Cardiac fibroblast (primary cell): ENCODE measurements at places on chromosomes 11 and 22.

DNA sequence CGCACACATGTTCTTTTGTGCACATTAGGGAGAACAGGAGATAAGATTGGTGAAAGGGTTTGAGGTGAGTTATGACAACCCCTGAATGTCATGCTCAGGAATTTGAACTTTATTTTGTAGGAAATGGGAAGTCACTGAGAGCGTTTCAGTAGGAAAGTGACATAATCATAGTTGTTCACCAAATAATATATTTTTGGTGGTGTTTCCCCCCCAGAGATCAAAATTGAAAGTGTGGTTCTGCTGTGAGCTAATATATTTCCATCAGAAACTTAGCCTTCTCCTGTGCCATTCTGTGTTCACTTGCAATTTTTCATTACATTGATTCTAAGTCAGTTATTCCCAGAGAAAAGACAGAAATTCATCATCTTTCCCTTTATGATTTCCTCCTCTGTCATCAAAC is 64.1 kb upstream of the RCN1 start:
- no peak for DNase-seq

- DNase-seq = no peak
These were observed 308.7 kb upstream of the ZC3H12C start for GRCh38 chr11:109784536-109784935.

DNA sequence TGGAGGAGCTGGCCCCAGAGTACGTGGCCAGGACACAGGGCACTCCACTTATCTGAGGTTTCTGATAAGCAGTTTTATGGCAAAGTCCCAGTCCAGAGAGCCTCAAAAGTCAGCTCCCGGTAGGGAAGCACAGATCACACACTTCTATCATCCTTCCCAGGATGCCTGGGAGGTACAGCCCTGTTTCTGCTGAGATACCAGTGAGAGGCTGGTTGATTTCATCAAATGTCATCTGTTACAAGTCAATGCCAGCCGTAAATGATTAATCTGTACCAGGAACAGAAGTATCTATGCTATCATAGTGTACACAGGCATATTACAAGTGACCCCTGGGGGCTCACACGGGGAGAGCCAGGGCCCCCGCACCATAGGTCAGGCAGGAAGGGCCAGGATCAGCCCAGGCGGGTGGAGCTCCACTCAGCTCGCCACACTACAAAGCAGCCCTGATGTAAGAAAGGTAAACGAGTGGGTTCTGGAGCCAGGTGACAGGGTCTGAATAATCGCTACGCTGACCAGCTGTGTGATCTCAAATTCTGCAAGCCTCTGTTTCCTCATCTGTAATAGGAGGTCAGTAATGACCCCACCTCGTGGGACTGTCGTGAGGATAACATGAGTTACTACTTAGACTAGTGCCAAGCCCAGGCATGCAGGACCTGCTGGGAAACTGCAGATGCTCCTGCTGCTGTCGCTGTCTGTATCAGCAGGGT is 17.6 kb downstream of the PLA2G6 start:
- no peak for DNase-seq

DNA sequence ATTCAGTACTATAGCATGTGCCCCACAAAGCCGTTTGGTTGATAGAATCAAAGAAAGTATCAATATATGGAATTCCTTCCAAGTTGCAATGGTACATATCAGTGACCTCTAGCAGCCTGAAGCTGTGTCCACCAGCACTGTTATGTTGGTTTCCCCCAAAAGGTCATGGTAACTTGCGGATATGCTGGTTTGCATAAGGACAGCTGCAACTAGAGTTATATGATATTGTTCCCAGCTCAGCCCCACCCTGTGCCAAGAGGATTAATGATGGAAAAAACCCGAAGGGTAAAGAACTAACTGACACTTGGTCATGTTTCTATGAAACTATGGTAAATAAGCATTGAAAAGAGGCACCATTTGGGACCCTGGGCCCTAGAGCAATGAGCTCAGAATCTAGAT is 93.5 kb downstream of the PDHX start:
- no peak for DNase-seq

DNA sequence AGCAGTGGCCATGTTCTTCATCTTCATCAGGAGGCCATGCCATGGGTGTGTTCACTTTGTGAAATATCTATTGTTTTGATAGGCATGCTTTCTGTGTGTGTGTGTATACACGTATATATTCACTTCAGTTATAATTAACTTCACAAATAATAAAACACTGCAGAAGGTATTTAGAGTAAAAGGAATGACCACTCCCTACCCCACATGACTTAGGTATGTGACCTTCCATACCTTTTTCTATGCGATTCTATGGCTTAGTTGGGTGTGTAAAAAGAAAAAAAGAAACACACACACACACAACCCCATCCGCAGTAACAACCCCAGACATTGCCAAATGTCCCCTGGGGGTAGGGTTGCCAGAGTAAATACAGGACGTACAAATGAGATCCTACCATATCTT is 72.0 kb downstream of the CYTH4 start:
- DNase-seq = no peak

- DNase-seq = peak; percentile 31
These were observed 3.4 kb upstream of the SCUBE1 start for GRCh38 chr22:43346521-43346929.

DNA sequence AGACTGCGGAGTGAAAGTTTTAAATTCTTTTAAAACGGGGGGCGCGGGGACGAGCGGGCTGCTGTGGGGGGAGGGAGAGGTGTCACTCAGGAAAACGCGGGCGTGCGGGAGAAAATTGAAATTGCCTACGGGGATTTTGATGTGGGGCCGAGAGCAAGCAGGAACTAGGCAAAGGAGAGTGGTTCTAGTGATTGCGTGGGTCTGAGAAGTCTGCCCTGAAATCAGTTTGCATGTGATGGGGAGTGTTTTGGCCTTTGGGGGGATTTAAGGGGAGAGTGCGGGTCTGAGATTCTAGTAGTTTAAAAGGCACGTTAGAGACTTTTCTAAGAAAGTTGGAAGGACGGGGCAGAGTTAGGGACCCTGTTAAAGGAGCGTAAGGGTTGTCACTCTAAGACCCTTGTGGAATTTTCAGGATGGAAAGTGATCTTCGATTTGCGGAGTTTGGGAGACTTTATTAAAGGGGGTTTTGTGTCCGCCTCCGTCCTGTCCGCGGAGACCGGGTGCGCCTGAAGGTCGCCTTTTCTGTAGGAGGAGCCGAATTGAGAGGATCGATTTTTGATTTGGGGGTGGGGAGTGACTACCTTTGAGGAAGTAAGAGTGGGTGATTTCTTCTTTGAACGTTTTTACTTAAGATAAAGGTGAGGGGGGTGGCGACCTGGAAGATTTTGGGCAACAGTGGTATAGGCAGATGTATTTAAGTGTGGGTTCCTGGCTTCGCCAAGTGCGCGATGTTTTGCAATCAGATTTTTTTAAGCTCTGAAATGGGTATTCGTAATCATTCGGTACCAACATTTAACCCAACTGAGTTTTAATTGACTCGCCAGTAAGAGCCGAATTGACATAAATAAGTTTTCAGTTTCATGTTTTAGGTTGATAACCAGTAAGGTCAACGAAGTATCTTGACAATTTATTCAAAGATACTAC is 1.1 kb downstream of the EED start:
- DNase-seq = peak; percentile 9

DNA sequence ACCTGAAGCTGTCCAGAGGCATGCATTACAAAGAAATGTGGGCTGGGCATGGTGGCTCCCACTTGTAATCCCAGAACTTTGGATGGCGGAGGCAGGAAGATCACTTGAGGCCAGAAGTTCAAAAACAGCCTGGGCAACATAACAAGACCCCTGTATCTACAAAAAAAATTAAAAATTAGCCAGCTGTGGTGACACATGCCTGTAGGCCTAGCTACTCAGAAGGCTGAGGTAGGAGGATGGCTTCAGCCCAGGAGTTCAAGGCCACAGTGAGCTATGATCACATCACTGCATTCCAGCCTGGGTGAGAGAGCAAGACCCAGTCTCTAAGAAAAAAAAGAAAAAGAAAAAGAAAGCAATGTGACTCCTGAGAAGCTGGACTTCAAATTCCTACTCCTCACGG is 138.5 kb upstream of the HSD17B12 start:
- DNase-seq = no peak

GRCh38 chr11:88345408-88345807 is 7.9 kb upstream of the CTSC start:
- peak; percentile 36 for DNase-seq

- DNase-seq = peak; percentile 29
These were observed 430.6 kb downstream of the MIAT start for GRCh38 chr22:27088026-27088425.

GRCh38 chr11:113384551-113384950 is 3.0 kb upstream of the ANKK1 start:
- peak; percentile 90 for DNase-seq

DNA sequence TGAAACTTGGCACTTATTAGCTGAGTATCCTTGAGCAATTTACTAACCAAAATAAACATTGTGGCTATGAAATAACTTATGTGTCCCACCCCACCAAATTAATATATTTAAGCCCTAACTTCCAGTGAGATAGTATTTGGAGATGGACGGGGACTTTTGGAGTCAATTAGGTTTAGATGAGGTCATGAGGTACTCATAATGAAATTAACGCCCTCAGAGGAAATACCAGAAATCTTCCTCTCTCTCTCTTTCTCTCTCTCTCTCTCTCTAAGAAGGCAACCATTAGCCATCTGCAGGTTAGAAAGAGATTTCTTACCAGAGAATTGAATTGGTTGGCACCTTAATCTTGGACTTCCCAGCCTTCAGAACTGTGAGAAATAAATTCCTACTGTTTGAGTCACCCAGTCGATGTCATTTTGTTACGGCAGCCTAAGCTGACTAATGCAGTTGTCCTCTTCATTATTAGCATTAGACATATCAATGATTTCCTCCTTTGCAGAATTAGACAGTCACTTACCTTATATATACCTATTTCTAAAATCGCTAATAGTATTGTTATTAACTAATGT is 1284.0 kb downstream of the FAM181B start:
- no peak for DNase-seq

GRCh38 chr11:60992842-60993409 is 21.4 kb downstream of the CD6 start:
- no peak for DNase-seq

- DNase-seq = peak; percentile 28
These were observed 2.7 kb downstream of the PLXNB2 start for GRCh38 chr22:50304528-50305392.

DNA sequence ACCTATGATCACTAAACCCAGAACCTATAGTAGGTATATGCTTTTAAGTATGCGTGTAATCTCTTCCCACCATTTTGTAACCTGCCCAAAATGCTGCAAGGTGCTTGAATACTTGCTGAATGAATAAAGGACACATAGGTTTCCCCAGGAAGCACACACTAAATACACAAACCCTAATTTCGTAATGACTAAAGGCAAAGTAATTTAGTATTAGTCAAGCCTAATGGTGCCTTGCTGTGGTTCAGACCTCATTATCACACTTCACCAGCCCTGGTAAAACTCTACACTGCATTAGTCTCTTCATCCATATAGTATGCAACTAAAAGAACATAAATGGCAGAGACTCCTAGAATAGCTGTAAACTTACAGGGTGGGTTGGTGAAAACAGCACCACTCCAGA is 289.0 kb upstream of the PITPNB start:
- DNase-seq = peak; percentile 14

DNA sequence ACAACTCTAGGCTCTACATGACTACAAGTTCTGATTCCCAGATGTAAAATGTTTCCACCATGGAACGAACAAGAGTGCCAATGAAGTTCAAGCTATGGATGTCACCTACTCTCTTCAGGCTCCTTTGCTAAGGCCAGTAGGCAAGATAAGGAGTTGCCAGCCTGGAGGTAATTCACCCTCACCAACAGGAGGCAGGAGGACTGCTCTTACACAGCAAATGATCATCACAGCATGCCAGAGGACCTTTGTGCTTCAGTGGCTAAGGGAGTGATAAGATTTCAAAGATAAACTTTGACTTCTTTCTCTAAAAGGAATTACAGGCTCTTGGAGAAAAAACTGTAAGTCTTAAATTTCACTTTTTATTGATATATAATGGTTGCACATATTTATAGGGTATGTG is 54.1 kb upstream of the SLC36A4 start:
- no peak for DNase-seq

DNA sequence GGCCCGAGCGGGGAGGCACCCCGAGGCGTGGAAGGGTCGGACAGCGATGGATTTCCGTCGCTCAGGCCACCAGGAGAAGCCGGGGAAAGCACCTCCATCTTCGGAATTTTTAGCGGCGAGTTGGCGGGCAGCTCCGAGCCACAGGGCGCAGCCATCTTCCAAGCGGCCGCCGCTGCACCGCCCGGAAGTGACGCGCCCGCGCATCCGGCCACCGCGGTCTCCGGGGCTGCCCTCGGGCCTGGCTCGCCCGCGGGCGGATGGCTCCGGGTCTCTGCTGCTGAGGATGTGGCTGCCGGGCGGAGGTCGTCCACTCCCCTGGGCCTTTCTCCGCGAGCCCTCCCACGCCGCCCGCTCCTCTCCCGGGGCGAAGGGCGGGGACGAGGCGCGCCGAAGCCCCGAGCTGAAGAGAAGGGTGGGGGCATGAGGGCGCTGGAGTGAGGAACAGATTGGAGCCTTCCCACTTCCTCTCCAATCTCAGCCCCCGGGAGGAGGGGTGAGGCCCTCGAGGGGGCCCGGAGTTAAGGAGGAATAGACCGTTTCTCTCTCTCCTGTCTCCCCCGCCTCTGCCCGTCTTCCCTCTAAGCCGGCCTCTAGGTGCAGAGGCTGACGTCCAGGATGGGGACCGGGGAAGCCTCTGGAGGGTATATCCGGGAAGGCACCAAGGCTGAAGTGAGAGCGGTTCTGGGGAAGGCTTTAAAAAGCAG is at the start of gene MSANTD2:
Gene MSANTD2, minus strand, starts transcription at position 181 of the 704 bp plus-strand sequence. Its CDS starts 26 bp downstream, at position 155.
- peak; percentile 78 for DNase-seq

GRCh38 chr11:87254562-87254961 is 216.8 kb downstream of the TMEM135 start:
- DNase-seq = no peak

DNA sequence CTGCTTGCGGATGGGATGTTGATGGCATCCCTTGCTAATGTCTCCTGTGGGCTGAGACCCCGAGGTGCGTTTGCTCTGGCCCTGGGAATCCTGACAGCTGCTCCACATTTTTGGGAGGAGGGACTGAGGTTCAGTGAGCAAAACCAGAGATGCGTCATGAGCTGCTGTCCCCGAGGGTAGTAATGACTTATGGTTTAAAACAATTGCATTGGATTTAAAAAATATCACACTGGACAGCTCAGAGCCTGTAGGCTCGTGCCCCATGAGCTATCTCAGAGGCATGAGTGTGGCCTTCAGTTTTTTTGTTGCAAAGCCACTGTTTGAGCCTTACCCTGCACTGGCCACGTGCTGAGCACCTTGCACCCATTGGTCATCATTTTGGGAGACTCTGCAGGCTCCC is 20.9 kb upstream of the PARVG start:
- DNase-seq = no peak

DNA sequence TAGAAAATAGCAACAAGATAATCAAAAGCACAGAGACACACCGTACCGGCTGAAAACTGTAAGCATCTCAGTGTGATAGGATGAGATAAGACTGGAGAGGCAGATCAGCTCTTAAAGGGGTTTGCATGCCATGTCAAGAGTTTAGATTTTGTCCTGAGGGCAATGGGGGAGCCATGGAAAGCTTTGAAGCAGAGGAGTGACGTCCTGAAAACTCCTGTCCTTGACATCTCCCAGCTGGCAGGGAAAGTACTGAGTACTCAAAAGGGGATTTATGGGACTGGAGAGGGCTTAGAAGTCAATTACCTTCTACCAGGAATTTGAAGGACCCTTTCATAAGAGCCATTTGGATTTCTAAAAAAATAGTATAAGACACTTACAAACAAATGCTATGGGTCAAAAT is 420.5 kb upstream of the NARS2 start:
- DNase-seq = no peak
